Right cardiac atrium (tissue), 5 donors: ENCODE measurements at places on chromosomes 3 and 15. TPM values are rescaled to one million over a fixed set of nuclear protein-coding genes. Genes with fewer than 3 reads are reported as not detected.

The PATL2 gene
- 2.4 TPM for total RNA-seq

GRCh38 chr3:55782351-55782750 is 295.2 kb upstream of the WNT5A start:
- no peak for DNase-seq

DNA sequence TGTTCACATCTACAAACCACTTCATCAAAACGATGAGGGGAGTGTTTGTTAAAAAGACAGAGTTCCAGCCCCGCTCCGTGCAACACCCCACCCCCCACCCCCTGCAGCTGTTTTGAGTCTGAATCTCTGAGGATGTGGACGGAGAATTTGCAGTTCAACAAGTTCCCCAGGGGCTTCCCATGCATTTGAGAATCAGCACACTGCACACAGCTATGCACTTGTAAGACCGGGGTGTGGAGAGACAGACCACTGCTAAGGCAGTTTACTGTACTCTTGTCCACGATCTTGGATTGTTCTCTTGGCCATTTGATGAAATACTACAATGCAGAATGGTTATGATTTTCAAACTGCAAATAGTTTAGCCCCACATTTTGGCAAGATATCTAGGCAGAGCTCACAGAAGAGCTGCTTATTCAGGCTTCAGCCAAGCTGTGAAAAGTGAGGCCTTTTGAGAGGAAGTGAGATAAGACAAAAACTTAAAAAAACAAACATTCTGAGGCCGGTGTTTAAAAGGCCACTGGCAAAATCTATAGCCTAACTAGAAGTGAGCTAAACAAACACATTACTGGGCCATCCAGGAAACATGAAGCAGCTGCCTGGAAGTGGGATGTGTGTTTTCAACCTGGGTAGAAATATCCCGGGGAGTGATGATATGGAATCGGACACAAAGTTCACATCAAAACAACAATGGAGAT is 308.2 kb upstream of the ADAMTS9 start:
- DNase-seq = no peak

GRCh38 chr15:81281766-81282605 is 42.0 kb downstream of the STARD5 start:
- DNase-seq = no peak

The PARP14 gene
- 19.2 TPM for total RNA-seq

DNA sequence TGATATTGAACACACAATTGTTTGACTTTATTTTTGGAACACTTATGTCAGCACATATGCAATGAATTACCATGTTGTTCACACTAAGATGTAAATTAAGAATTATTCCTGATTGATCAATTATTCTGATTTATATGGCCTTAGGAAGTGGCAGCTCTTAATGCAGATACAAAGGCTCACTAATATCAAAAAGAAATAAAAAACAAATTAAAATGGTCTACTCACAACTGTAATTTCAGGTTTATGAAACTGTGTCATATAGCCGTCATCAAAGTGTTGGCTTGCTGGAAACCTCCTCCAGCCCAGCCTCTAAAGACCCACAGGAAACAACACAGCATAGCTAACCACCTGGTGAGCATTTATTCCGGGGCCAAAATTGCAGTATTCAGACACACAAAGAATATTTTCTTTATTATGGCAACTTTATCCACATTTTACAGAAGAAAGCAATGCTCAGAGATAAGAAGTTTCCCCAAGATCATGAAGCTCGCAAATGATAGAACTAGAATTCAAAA is 33.4 kb downstream of the PDZRN3 start:
- DNase-seq = no peak

GRCh38 chr3:58664611-58665010 is 2.0 kb downstream of the FAM3D start:
- no peak for DNase-seq

The SOX14 gene
- total RNA-seq = not detected

The IGF1R gene
- total RNA-seq = 52.3 TPM

DNA sequence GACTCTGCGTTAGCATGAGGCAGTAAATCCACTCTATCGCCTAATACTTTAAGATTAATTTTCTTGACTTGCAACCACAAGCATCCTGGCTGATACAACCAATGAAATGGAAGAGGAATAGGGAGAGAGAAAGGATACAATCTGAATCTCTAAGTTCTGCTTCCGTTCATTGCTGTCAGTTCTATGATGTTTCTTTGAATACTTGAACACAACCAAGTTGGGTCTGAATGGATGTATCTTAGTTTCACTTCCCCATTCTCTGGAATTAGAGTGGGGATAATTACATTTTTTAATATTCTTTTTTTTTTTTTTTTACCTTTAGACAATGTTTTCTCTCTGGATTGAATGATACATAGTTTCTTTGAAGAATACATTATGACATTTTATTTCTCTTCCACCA is 22.9 kb downstream of the PDE8A start:
- no peak for DNase-seq

The CCRL2 gene
- total RNA-seq = 2.5 TPM

The PLSCR5 gene
- total RNA-seq = not detected

DNA sequence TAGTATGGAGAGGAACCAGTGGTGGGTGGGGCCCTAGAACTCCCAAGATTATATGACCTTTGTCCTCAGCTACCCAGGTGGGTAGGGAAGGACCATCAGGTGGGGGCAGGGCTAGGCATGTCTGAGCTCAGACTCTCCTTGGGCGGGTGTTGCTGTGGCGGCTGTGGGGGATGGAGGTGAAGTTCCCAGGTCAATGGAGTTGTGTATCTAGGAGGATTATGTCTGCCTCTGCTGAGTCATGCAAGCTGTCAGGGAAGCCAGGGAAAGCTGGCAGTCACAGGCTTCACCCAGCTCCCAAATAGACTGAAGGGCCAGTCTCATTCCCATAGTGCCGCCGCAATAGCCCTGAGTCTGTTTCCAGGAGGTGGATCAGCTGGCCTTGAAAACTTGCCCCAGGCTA is 139.7 kb upstream of the CFAP20DC start:
- no peak for DNase-seq

DNA sequence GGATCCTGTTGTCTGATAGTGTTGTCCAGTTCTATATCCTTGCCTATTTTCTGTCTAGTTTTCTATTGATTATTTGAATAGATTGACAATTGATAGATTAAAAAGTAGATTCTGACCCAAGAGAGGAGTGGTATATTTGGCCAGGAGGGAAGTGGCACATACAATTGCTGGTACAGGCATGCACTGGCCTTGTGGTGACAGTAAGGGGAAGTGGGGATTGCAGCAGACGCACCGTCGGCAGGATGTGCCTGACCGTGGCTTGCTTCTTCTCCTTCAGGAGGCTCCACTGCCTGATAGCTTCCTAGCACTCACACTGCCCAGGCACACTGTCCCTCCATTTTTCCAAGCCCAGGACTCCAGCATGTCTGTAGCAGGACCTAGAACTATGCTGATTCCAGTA is 10.5 kb downstream of the GABRG3 start:
- no peak for DNase-seq

The SHC4 gene
- total RNA-seq = 6.6 TPM

The COL6A5 gene
- total RNA-seq = not detected

The IGSF10 gene
- 15.5 TPM for total RNA-seq
